ENCODE measurements at places on chromosomes 1 and 21.
A peak's percentile ranks its signal among the peaks of the same experiment; 100 is the strongest.

GRCh38 chr1:10635085-10635896 lies 160.5 kb downstream of the PEX14 start:
- DNase-seq: no peak

DNA sequence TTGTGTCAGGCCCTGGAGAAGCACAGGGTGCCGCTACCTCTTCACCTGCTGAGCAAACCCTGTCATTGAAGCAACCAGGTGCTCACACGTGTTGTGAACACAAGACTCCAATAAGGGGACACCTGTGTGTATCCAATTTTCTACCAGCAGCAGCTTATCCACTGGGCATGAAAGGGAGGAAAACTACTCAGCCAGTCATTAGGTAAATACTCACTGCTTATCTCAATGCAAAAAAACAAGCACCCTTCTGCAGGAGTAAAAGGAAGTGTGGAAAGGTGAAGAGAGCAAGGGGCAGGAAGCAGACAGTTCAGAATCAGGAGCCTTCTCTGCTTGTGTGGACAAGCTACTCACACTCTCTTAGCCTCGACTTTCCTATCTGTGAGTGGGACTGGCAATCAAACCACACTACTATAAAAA lies 148.9 kb downstream of the ETS2 start:
- no peak for DNase-seq

GRCh38 chr1:113576271-113576670 lies 183.0 kb downstream of the PHTF1 start:
- no peak for DNase-seq

- DNase-seq: no peak
Observed at GRCh38 chr1:151581451-151581850, 30.4 kb upstream of the SNX27 start.

DNA sequence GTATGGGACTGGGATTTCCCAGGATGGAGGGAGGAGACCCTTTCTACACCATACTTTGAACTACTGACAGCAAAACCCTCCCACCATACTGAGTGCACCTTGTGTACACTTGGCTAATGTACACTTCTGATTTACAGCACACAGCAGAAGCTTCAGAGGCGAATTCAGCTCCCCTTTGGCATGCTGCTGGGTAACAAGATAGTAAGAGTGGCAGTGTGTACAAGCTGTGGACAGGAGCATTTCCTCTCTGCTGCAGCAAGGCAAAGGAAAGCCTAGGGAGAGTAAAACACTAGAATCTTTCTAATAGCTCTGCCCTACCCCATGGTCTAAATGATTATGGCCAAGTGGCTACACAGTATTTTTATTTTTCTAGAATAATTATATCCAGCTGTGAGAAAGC lies 83.9 kb upstream of the ARTN start:
- DNase-seq: no peak

GRCh38 chr1:183038333-183038866 lies 15.2 kb downstream of the LAMC1 start:
- DNase-seq: no peak

GRCh38 chr1:245988393-245989078 lies 518.5 kb downstream of the SMYD3 start:
- DNase-seq: no peak

GRCh38 chr1:8578936-8579335 lies 238.5 kb downstream of the RERE start:
- no peak for DNase-seq

DNA sequence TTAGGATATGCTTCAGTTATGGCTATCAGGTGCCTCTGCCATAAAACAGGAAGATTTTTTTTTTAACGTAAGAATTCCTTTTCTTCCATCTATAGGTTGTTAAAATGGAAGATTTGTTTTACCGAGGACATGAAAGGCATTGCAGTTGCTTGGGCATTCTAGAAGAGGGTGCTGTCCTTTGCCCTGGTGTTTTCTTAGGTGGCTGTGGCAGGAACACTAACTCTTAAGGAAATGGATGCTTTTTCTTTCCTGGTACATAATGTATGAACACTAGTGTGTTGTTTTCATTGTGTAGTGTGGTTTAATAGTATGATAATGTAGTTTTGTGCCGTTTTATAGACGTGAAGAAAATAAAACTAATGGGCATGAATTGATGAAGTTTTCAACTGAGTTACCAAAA lies 47.2 kb downstream of the UCK2 start:
- DNase-seq: no peak

DNA sequence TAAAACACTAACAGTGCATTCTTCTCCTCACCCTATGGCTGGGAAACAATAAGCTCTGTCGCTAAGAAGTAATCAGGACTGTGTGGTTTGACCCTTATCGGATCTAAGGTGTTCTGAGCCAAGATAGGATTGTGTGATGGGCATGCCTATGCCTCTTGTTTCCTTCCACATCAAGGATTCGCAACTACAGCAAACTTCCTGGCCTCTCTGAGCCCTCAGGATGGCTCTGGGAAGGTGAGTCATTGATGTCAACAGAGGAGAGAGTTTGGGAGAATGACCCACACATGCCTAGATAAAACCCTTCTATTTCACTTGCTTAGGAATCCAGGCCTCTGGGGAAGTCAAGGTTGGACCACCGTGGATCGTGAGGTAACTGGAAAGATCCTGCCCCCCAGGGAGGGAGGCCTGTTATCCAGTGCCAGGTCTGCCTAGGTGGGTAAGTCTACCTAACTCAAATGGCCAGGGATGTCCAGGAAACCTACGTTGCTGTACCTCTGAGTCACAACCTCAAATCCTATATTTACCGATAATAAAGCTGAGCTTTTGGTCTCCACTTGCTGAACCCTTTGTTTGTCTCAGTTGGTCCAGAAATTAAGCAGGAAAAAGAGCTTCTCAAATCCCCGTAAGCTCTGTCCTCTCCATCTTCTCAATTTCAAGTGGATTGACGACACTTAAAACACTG lies 27.4 kb downstream of the TIAM1 start:
- DNase-seq: no peak

DNA sequence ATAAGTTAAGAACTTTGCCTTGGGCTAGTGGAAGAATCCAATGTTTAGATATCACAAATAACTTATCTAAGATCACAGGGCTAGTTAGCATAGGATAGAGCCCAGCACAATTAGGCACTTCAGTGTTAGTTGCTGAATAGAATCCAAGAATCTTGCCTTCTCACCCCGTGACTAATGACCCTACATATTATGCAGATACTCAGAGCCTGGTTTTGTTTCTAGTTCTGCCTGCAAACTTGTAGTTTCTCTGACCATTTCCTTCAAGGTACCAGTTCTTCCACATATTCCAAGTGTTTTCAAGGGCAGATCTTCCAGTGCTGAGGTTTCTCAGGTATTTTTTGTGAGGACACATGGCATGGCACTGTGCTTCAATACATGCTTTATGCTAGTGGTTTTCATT lies 239.3 kb downstream of the KCNK2 start:
- no peak for DNase-seq

GRCh38 chr1:41954533-41954944 lies 35.8 kb upstream of the HIVEP3 start:
- DNase-seq: peak; percentile 44

- DNase-seq: no peak
Observed at GRCh38 chr1:84603941-84604830, 29.9 kb upstream of the CTBS start.

DNA sequence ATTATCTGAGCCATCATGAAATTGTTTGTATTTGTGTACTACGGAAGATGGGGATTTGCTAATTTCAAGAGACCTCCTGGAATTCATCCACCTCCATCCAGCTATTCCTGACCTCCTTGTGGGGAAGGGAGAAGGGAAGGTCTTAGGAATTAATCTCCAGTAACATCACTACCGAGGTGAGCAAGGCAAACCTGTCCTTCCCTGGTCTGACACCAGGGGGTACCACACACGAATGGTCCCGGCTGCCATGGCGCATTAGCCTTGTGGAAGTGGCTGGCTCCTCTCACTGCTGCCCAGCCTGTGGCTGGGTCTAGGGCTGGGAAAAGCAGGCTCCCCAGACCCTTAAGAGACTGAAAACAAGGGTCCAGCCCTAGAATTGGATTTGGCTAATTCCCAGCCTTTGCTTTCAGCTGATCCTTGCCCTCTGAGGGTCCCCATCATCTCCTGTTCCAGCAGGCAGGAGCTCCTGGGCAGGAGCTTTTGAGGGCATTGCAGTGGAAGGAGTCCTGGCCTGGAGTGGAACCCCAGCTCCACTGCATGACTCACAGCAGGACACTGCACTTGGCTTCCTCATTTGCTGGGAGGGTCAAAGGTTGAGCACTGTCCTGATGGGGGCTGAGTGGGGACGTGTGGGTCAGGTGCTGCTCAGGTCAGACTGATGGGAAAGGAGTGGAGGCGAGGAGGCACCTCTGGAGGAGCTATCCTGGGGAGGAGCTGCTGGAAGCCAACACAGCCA lies 34.8 kb downstream of the RIMS3 start:
- peak; percentile 26 for DNase-seq

DNA sequence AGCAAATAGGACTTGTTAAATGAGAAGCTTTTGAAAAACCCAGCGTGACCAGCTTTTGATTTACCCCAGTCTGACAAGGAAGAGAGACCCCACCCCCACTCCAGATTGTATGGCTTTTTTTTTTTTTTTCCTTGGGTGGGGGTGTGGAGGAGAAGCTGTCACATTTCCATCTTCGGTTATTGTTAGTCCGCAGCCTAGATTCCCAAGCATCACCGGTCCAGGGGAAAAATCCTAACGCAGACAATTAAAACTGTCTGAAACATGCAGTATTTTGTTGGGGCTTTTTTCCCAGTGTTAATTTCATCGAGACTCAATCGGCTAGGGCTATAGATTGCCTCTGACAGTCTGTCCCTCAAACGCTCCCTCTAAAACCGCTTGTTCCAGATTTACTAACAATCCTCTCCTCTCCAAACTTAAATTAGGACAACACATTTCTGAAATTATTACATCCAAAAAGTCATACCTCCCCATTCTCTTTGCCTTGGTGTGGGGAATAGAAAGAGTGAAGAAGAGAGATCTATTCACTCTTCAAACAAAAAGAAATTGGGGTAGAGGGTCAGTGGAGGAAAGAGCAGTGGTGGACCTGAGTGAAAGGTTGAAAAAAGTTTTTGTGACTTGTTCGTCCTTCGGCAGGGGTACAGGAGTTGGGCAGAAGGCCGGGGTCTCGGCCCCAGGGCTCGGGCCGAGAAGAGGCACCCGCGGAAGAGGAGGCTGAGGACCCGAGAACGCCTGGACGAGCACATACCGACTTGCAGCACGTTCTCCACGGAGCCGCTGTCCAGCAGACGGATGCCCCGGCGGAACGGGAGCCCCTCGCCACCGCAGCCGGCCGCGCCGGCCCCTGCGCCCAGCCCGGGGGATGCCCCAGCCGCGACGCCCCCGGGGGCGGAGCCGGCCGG lies 1.1 kb downstream of the ZSWIM5 start:
- peak; percentile 8 for DNase-seq

Data from ACHN (cell line).